ENCODE measurements at places on chromosomes 1 and 21.

GRCh38 chr1:63326473-63327380 lies 4.4 kb downstream of the FOXD3 start:
- DNase-seq = no peak

DNA sequence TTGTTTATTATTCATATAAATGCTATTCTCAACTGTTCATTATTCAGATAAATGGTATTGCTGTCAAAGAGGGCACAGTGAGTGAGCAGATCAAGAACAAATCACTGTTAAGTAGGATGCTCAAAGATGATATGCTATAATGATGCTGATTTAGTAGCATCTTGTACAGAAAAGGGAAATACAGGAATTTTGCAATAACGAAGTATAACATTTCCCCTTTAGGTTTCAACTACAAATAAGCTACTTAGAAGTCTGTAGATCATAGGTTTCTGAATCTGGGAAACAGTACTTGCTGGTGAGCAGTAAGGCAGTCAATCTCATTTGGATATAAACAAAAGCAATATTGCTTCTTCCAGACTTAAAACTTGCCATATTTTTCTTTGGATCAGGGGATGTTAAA lies 27.3 kb upstream of the RCOR3 start:
- no peak for DNase-seq

DNA sequence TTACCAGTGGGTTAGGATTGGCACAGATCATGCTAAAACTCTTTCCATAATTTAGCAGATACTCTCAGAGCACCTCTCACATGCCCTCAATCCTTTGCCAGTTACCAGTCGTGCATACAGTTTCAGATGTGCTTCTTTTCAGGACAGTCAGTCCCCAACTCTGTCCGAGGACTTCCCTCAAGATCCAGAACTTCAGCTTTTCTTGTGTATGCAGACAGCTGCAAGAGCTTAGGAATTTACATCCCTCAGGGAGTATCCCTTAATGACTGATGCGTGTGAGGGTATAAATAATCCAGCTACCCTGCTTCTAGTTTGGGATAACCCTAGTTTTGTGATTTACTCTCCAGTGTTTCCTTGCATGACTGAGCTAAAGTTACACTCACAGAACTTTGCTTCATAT lies 393.0 kb upstream of the PLXNA2 start:
- DNase-seq = no peak

DNA sequence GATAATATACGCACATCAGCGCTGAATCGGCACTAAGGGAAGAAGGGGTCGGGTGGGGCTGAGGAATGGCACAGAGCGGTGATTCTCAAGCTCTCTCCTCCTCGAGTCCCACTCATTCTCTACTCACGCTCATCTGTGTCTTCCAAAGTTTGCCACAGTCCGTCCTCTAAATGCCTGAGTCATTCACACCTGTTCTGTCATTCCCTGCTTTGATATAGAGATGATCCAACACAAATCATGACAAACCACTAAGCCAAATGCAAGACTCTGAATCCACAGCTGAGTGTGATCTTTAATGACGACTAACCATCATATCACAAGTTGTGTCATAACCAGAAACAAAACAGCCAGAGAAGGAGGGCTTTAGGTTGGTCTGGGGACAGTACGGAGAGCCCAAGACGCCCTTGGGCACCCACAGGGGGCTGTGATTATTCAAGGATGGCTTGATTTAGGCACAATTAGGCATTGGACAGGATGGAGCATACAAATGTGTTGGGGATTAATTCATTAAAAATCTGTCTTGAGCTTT lies 501.5 kb downstream of the KIF26B start:
- no peak for DNase-seq

GRCh38 chr1:198391393-198392020 lies 149.0 kb downstream of the ATP6V1G3 start:
- DNase-seq = no peak

GRCh38 chr1:204992201-204992997 lies 50.6 kb upstream of the CNTN2 start:
- DNase-seq = no peak

- DNase-seq = no peak
Measured at GRCh38 chr21:38621132-38621531, 122.9 kb upstream of the ERG start.
